Mucosa of descending colon (tissue), 3 donors: ENCODE measurements at places on chromosomes 2 and 18.
A peak's percentile ranks its signal among the peaks of the same experiment; 100 is the strongest.

- no peak for DNase-seq
Observed at GRCh38 chr2:82599021-82599420, 1860.1 kb downstream of the SUCLG1 start.

GRCh38 chr2:176039375-176039774 is 37.3 kb upstream of the LNPK start:
- no peak for DNase-seq

DNA sequence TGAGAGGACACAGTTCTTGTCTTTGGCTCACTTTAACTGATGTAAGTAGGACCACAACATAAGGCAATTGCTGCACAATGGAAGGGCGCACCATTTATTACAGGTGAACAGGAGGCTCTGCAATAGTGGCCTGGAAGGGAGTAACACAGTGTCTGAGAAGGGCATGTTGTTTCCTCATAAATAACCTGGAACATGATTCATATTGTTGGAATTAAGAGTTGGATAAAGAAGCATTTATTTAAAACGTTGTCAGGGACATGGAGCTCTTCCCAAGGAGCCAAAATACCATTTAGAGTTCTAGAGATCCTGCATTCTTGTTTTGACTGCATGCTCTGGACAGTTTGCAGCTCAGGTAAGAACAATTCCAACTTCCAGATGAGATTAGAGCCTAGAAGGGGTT is 110.4 kb downstream of the PLCL1 start:
- no peak for DNase-seq

DNA sequence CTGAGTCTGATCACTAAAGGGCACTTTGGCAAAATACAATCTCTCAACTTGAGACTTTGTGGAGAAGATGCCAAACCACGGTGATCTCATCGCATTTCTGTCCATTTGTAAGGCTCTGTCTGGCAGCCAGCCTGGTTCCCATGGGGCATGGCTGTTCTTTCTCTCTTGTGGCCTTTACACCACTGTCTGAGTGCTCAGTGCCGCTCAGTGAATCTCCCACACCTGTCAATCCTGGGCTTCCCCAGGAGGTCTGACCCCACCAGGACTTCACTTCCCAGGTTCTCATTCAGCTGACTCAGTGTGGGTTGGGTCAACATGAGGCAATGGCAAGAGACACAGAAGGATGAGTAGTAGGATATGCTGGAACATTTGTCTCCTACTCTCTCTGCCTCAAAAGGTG is 96.8 kb upstream of the TRIB2 start:
- DNase-seq, result peak; percentile 48

GRCh38 chr18:77062518-77063003 is 70.0 kb downstream of the MBP start:
- no peak for DNase-seq

DNA sequence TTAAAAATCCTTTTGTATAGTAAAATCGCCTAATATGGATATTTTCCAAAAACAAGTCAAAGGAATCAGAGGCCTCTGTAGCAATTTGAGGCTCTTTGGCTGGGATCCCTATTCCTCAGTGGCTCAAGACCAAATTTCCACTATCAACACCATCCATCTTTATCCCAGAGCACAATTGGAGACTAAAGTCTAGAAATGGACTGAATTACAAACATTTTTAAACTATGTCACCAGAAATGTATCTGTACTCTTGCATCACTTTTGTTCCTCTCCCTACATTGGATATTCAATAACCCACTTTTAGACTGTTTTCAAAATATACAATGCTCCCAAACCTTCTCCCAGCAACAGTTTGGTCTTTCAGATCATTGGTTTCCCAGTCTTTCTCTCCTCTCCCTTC is 140.4 kb upstream of the KLHL29 start:
- no peak for DNase-seq
